ENCODE measurements at places on chromosomes 13 and 19.

- DNase-seq, result no peak
These were observed at the start of gene ELF1 for GRCh38 chr13:41019011-41019487. ELF1 (minus strand) TSS chr13:41019316; CDS start chr13:40982054, 37,262 bp downstream.

GRCh38 chr19:29645491-29645867, 19.8 kb upstream of the PLEKHF1 start:
- no peak for DNase-seq

DNA sequence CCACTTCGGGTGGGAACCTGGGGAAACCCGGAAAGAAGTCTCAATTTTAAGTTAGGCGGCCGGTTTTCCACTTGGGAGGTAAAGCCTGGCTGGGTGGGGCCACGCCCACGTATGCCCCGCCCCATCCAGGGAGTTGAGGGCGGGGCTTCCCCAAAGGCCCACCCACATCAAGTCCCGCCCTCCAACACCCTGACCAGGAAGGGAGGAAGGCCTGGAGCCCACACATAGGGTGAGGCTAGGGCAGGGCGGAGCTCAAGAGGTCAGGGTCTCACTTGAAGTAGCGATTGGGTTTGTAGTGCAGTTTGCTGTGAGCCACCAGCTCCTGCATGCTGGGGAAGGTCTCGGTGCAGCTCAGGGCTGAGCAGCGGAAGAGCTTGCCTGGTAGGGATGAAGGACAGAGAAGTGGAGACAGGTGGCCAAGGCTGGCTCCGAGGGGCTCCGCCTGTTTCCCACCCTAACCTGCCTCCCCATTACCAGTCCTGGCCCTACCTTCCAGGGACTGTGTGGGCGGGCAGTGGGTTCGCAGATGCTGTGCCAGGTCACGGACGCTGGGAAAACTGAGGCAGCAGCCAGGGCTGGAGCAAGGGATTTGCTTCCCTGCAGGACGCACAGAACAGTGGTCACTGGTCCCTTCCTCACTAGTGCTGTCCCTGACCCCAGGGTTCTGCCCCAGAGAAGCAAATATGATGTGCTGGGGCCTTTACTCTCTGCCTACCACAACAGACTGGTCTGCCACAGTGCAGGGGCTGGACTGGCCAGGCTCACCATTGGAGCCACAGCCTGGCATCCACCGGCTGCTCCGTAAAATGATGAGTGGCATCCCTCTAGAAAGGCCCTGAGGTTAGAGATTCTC, 1.6 kb downstream of the ZNF414 start:
- DNase-seq, result no peak

GRCh38 chr19:47756953-47757608, 11.7 kb downstream of the NOP53 start:
- no peak for DNase-seq

GRCh38 chr13:40389081-40389641, 277.3 kb downstream of the FOXO1 start:
- no peak for DNase-seq

DNA sequence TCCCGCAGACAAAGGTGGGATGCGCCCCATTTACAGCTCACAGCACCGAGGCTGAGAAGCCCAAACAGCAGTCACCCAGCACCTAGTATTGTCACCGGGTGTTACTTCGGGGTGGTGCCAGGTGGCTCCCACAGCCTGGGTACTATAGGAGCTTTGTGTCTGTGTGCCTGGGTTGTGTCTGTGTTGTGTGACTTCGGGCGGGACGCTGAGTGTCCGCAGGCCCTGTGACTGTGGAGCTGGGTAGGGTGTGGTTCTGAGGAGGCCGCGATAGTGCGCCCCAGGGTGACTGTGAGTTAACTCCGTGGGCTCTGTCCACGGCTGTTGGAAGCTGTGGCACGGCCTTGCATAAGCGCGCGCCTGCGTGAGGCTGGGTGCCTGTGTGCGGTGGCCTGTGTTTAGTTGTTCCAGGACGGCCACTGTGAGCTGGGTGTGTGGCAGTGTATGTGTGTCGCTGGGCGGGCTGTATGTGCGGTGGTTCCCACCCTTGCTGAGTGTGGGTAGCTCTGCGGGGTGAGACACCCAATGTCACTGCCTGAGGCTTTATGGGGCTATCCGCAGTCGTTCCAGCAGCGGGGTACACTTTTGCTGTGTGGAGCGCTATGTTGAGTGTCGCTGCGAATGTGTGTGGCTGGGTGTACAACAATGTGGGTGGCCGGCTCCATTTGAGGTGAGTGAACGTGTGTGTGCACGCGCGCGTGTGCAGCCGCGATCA, 559 bp upstream of the SSBP4 start:
- no peak for DNase-seq

DNA sequence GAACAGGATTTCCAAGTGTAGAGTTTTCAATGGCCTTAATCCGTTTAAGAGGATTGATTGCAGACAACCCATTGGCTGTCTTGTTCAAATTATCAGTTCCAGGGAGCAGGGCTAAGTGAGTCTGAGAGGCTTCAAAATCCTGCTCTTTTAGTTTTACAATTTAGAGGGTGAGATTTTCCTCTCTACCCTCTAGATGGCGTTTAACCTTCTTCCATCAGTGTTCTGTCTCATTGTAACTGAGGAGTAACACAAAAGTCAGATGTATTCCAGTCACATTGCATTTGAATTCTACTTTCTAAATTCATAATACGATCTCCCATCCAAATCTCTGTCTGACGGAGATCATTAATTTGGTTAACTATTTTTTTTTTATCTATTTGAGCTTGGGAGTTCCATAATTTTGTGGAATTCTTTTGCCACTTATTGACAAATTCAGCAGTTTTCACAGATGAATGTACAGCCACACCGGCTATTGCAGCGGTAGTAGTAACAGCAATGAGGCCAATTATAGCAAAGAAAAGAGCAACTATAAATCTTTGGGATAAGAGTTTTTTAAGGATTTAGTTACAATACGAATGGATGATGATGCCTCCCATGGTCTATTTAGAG, 7.8 kb upstream of the C19orf84 start:
- no peak for DNase-seq

DNA sequence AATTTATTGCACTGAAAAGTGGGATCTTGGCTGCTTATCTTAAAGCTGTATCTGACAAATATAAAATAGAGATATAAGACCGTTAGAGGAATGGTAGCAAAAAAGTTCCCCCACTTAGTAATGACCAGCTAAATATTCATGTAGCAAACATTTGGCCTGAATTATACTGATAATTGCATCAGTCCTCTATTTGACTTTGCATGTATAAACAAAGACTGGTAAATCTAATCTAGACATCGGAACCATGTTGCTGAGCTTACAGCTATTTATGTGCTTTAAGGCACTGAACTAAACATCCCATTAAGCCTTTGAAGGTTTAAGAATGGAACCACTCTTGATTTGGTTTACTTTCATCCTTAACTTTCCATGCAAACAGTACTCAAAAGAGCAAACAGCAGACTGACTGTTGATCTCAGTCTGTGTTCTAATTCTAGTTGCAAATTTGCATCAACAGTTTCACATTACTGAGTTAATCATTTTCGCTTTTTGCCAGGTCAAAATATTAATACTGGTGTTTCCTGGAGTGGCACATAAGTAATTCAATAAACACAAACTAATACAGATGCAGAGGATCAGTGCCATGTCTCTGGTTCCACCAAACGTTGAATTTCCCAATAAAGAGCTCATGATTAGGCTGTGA, 203.5 kb upstream of the HTR2A start:
- no peak for DNase-seq

- no peak for DNase-seq
These were observed 20.2 kb downstream of the MED26 start for GRCh38 chr19:16607819-16608218.

All from spinal cord (tissue), 10 donors.